ENCODE measurements at places on chromosomes 5 and 9.

- no peaks in the 10 kb centered on the region for H3K27me3 ChIP-seq
- no peak overlapping the region for H3K4me3 ChIP-seq
Measured at GRCh38 chr5:71788794-71789193, 69.7 kb downstream of the CARTPT start.

- no peak for DNase-seq
- no peaks in the 10 kb centered on the region for H3K27me3 ChIP-seq
- H3K4me3 ChIP-seq, result peak overlapping the region; percentile 89
- H3K27ac ChIP-seq, result peak overlapping the region; percentile 99
- H3K36me3 ChIP-seq, result peaks cover 12% of the 10 kb centered on the region
Measured at GRCh38 chr9:86282979-86283535, 719 bp upstream of the ISCA1 start.

DNA sequence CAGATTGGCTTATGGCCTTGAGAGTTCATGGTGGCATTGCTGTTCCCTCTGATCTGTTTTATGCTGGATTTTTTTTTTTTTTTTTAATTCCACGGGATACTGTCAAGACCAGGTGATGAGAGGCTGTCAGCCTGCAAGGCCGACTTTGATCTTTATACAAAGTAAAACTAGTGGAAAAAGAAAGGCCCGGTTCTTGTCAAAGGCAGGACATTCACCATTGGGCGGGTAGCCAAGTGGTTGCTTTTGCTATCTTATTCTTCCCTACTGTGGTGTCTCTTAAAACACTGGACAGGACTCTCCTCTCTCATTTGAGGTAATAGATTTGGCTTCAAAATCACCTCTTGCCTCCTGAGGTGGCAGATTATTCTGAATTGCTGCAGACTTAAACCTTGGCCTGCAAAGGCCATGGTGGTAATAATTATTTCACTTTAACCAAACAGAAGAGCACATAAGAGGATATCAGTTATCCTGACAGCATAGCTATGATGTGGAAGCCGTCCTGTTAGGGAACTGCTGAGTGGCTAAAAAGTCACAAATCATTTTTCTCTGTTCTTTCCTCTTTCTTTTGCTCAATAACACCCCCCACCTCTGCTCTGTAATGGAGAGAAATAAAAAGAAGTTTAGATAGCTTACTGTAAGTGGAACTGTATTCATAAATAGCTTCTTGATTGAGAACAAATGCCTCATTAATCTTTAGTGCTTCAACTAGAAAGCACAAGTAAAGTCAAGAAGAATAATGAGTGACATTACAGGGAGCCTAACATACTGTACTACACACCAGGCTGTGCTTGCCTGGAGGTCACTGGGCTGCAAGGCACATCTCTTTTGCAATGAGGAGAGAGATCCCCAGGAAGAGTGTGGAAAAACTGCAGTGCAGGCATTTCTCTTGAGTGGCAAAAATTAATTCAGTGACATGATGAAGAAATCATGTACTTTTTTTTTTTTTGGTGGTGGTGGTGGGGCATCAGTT, 275.6 kb downstream of the KDM4C start:
- H3K4me3 ChIP-seq, result no peak overlapping the region
- H3K36me3 ChIP-seq, result peaks cover 5% of the 10 kb centered on the region
- H3K4me1 ChIP-seq, result no peaks in the 10 kb centered on the region

DNA sequence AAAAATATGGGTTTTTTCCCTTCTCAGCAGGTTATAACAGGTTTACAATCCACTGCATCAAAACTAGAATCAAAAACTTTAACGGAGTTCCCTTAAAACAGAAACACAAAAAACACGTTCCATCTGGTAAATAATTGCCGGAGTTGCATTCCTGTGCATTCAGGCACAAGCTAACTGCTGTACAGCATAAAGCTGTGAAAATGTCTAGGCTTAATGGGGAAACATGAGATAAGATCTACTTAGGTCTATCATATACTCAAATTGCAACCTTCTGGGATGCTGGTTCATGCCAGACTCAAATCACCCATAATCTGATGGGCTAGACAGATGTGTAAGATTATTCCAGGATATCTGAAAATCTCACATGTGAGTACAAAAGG, 265.3 kb downstream of the DOCK8 start:
- no peak overlapping the region for H3K27ac ChIP-seq
- H3K27me3 ChIP-seq, result no peaks in the 10 kb centered on the region
- no peak for DNase-seq
- H3K36me3 ChIP-seq, result no peaks in the 10 kb centered on the region
- no peaks in the 10 kb centered on the region for H3K4me1 ChIP-seq

DNA sequence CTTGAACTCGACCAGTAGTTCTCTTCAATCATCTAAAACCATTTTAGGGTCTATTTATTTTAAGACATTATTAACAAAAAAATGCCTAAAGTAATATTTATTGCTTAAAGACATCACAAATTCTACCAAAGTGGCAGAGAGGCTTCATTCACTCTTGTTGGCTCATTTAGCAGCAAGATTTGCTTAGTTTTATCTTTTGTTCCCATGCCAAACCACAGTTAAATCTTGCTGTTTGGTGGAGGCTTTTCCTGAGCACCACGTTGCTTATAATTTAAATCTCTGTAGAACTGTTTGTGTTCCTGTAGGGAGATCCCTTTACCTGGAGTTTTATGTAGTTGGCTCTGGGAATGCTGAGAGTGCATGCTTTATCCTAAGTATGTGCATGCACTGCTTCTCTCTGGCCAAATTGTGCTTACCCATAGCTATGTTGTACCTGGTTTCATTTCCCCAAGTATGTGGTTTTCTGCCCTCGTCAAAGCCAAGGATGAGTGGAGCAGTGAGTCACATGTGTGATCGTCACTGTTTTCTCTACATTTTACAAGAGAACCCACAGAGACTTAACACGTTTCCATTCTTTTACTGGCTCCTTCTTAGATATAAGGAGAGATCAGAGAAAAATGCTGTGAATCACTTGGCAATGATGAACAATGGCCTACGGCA, 42.1 kb upstream of the MAST4 start:
- no peaks in the 10 kb centered on the region for H3K36me3 ChIP-seq
- H3K4me1 ChIP-seq, result peaks cover 5% of the 10 kb centered on the region
- no peak for DNase-seq

DNA sequence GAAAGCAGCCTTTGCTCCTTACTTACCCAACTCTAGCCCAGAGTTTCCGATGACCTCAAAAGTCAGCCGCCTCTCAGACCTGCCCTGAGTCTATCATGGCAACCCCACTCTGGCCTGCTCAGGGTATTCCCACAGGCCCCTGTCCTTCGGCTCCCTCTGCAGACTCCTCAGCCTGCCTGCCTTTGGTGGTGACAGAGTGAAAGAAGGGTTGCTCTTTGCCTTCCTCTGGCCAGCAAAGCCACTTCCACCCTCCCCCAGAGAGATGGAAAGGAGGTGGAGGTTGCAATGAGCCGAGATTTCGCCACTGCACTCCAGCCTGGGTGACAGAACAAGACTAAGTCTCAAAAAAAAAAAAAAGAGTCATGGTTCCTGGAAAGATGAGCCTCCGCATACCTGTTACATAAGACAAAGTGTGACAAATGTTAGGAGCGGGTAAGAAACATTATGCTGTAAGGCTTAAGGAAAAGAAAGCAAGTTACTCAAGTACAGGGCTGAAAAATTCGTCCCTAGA, 2.3 kb upstream of the SMIM33 start:
- H3K27ac ChIP-seq, result no peak overlapping the region
- no peak for DNase-seq
- H3K4me3 ChIP-seq, result no peak overlapping the region
- no peaks in the 10 kb centered on the region for H3K36me3 ChIP-seq

DNA sequence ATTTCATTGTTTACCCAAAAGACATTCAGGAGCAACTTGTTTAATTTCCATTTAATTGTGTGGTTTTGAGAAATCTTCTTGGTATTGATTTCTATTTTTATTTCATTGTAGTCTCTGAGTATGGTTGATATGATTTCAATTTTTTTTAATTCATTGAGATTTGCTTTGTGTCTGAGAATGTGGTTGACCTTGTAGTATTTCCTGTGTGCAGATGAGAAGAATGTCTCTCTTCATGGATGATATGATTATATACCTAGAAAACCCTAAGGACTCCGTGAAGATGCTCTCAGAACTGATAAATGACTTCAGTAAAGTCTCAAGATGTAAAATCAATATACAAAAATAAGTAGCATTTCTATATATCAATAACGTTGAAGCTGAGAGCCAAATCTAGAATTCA, 202.4 kb upstream of the CDH9 start:
- no peaks in the 10 kb centered on the region for H3K27me3 ChIP-seq
- H3K36me3 ChIP-seq, result no peaks in the 10 kb centered on the region
- no peak for DNase-seq
- no peaks in the 10 kb centered on the region for H3K4me1 ChIP-seq
- H3K4me3 ChIP-seq, result no peak overlapping the region

GRCh38 chr9:124555043-124555442, 47.8 kb upstream of the NR5A1 start:
- H3K27me3 ChIP-seq, result no peaks in the 10 kb centered on the region
- H3K4me3 ChIP-seq, result no peak overlapping the region
- no peak for DNase-seq
- H3K4me1 ChIP-seq, result no peaks in the 10 kb centered on the region

DNA sequence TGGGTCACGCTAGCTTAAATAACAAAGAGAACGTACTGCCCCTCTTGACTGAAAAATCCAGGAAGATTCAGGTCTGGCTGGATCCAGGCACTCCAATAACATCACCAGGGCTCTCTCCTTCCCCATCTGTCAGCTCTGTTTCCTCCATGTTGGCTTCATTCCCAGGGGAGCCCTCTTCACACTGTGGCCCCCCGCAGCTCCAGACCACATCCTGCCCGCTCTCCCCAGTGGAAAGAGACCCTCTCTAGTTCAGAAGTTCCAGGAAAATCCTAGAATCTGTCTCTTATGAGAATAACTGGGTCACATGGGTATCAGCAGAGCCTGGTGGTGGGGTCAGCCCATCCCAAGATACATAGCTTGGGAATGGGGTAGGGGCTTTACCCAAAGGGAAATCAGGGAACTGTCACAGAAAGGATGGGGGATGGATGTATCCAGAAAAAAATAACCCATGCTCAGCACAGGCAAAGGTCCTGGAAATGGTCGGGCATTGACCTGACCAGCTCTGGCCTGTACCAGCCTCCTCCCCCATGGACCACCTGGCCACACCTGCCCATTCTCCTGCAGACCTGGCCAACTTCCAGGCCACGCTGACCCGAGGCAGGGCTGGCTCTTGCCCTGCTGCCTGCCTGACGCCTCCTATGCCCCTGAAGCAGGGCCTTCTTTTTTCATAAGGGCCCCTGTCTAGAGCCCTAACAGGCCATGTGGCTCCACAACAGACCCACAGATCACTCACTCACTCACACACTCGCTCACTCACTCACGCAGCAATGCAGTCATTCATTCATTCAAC, 65.9 kb downstream of the COL23A1 start:
- no peaks in the 10 kb centered on the region for H3K27me3 ChIP-seq
- H3K27ac ChIP-seq, result no peak overlapping the region
- no peaks in the 10 kb centered on the region for H3K4me1 ChIP-seq

GRCh38 chr5:56961746-56962145, 9.8 kb upstream of the MIER3 start:
- H3K4me1 ChIP-seq, result no peaks in the 10 kb centered on the region
- no peaks in the 10 kb centered on the region for H3K36me3 ChIP-seq
- H3K27me3 ChIP-seq, result peaks cover 3% of the 10 kb centered on the region
- H3K4me3 ChIP-seq, result no peak overlapping the region

DNA sequence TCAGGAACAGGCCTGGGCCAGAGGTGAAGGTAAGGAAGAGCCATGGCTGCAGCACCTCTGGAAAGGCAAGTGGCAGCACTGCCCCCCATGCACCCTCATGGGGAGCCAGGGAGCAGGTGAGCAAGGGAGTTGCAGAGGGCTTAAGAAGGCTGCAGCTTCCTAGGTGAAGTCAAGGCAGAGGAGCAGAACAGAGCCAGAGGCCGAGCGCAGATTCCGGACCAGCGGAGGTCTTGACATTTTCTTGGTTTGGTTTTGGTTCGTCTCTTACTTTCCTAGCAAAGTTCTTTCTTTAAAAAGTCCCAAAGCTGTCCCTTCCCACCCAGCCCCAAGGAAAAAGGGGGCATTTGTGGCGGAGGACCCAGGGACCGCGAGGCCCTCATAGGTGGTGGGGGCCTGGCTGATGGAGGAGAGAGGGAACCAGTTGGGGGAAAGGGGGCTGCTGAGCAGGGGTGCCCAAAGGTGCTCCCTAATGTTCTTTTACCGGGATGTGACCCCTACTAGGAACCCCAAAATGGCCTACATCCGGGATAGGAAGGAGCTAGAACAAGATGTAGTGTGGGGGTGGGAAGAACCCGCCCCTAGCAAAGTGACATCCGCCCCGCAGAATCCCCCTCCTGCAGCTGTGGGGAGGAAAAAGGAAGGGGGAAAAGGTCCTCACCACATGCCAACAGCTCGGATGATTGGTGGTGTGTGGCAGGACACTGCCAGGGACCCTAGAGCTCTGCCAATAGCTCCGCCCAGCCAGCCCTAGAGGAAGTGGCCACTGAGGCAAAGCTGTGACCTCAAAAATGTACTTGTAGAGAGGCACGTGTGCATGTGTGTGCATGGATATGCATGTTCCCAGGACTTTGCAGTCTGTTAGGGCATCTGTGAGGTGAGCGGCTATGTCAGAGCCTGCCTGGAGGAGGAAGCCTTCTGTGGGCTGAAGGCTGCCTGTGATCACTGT, 914 bp upstream of the CD72 start:
- H3K4me3 ChIP-seq, result peak overlapping the region; percentile 25
- DNase-seq, result no peak
- H3K27ac ChIP-seq, result peak overlapping the region; percentile 38
- no peaks in the 10 kb centered on the region for H3K36me3 ChIP-seq

GRCh38 chr5:12322042-12322441, 417.8 kb upstream of the CTNND2 start:
- H3K27me3 ChIP-seq, result no peaks in the 10 kb centered on the region
- no peak for DNase-seq
- H3K27ac ChIP-seq, result no peak overlapping the region
- no peaks in the 10 kb centered on the region for H3K36me3 ChIP-seq
- no peak overlapping the region for H3K4me3 ChIP-seq

GRCh38 chr5:169547508-169547907, 36.1 kb upstream of the SPDL1 start:
- no peak overlapping the region for H3K27ac ChIP-seq
- no peak overlapping the region for H3K4me3 ChIP-seq

GRCh38 chr5:180809403-180810209, 7.0 kb upstream of the MGAT1 start:
- H3K27me3 ChIP-seq, result no peaks in the 10 kb centered on the region
- no peaks in the 10 kb centered on the region for H3K36me3 ChIP-seq
- peak overlapping the region; percentile 88 for H3K4me3 ChIP-seq
- H3K27ac ChIP-seq, result peak overlapping the region; percentile 96
- DNase-seq, result peak; percentile 96

DNA sequence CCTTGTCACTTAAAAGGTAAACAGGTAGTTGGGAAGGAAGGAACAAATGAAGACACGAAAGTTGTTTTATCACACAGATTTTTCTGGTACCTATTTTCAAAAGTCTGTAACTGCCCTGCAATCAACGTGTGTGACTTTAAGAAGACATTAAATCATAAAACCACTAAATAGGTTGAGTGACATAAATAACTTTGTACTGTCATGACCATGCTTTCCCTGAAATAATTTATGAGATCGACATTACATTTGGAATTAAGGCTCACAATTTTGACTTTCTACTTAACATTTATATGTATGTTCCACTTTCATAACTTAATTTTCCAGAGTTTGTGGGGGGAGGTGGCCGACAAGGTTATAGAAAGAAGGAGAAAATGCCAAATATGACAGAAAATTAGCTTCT, 181.1 kb downstream of the MLLT3 start:
- H3K4me3 ChIP-seq, result no peak overlapping the region
- no peaks in the 10 kb centered on the region for H3K36me3 ChIP-seq
- H3K27ac ChIP-seq, result no peak overlapping the region
- no peaks in the 10 kb centered on the region for H3K27me3 ChIP-seq
- H3K4me1 ChIP-seq, result peaks cover 9% of the 10 kb centered on the region

Data from naive thymus-derived CD4-positive, alpha-beta T cell (primary cell).